ENCODE measurements at places on chromosomes 5 and 9.

- DNase-seq, result no peak
Measured at GRCh38 chr9:134594078-134594941, 47.3 kb upstream of the COL5A1 start.

DNA sequence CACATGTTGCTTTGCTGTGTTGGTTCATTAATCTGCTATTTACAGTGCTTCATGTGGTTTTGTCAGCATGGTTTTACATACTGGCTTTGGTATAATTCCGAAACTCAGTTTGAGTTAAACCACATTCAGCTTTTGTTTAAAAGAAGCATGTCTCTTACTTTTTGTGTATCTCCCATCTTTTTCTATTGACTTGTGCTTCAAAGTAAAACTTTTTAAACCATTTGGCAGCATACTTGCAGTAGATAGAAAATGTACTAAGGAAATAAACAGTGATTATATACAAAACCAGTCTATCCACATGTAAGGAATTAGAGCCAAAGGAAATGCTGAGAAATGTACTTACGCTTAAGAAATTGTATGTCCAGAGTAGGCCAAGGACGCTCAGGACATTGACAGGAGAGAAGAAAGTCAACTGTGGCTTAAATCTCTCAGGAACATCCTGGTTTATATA, 286.9 kb downstream of the ARHGEF28 start:
- no peak for DNase-seq

DNA sequence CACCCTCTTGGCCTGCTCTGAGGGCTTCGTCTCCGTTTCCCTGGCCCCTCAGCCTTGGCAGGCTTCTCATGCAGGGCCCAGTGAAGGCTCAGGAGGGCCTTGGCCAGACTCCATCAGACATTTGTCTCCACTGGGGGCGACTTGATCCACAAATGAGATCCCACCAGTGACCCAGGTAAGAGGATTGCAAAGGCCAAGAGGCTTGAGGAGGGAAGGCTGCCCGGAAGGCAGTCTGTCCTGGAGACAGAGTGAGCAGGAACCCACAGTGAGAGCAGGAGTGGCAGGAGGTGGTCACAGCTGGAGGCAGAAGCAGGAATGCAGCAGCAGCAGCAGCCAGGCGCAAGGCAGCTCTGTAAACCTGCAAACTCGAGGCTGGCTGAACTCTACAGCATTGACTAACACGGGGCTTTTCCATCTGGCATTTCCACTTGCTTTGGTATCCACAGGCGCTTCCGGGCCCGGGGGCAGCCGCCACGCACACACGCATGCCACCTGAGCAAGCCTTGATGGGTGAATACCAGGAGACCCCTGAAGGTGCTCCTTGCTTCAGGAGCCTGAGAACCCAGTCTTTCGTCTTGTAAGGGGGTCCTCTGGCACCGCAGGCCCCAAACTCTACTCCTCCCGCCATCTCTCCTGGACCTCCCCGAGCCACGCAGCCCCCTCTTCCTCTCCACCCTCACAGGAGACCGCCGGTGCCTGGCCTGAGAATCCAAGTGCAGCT, 14.7 kb downstream of the MGAT1 start:
- DNase-seq, result no peak

DNA sequence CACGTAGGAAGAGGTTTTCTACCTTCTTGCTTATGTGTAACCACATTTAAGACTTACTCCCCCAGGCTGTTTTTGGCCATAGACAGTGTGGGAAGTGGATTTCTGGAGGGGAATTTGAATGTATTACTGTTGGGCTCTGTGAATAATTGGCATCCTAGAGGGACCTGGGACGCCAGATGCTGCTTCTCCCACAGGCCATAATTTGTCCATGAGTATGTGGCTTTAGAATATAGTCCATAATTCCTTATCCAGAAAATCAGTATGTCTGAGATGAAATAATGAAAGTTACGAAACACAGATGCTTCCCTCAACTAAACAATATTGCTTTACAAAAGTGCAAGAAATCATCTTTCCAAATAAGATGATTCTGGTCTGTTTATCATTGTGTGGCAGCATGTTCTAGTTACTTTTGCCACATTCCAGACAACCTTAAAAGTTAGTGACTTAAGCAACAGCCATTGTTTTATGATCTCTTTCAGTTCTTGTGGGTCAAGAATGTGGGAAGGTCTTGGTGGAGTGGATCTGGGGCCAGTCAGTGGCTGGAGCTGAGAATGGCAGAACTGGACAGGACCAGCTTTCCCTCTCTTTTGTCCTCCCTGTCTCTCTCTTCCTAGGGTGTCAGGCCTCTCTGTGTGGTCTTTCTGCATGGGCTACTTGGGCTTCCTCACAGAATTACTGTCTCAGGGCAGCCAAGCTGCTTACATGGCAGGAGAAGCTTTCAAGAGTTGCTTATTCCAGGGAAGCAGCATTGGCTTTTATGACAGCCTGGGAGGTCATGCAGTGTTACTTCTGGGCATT, 79.4 kb downstream of the FBXL7 start:
- no peak for DNase-seq

GRCh38 chr5:178125253-178125906, 5.4 kb upstream of the RMND5B start:
- no peak for DNase-seq

- no peak for DNase-seq
Measured at GRCh38 chr9:87499424-87500017, 1.9 kb downstream of the DAPK1 start.

GRCh38 chr5:62041156-62041756, 264.8 kb upstream of the KIF2A start:
- no peak for DNase-seq

DNA sequence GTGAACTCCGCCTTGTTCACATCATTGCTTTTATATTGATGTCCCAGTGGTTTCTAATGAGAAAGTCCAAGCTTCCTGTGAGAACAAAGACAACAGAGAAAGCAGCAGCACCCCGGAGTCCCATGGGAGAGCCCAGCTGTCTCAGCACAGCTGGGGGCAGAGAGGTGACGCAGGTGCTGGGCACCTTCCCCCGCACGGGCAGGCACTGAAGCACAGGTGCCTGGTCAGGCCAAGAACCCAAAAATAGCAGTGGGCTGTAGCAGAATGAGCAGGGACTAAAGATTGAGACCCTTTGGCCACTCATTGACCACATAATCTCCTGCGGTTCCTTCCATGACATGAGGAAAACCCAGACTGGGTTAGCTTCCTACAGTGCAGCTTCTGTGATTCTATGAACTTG, 18.8 kb downstream of the SRD5A1 start:
- DNase-seq, result no peak

DNA sequence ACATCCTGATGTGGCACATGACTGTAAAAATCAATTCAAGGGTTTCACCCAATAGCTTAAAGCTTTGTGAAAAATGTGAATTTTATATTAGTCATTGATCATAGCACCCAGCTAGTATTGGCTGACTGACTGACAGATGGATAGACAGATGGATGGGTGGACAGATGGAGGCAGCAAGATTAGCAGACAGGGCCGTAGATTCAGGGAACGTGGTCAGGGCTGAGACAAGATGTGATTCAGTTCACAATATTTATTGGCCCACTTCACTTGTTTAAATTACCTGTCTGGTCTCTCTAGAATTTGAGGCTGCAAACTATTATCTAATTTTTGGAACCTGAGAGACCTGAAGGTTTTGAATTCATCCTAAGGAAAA, 12.0 kb upstream of the PCSK5 start:
- DNase-seq, result no peak

GRCh38 chr9:83934569-83935275, 13.5 kb upstream of the KIF27 start:
- DNase-seq, result peak; percentile 77

DNA sequence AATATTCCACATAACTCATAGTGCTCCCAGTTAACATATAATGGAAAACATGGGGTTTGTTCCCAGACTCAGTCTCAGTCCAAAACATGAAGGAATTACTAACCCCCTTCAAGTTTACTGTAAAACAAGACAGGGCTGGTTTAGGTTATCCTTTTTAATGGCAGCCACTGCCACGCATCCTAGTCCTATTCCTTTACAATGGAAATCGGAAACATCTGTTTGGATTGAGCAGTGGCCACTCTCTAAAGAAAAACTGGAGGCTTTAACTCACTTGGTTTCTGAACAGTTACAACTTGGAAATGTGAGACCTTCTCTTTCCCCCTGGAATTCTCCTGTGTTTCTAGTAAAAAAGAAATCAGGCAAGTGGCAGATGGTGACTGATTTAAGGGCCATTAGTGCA, 609.9 kb upstream of the ACO1 start:
- DNase-seq, result no peak

DNA sequence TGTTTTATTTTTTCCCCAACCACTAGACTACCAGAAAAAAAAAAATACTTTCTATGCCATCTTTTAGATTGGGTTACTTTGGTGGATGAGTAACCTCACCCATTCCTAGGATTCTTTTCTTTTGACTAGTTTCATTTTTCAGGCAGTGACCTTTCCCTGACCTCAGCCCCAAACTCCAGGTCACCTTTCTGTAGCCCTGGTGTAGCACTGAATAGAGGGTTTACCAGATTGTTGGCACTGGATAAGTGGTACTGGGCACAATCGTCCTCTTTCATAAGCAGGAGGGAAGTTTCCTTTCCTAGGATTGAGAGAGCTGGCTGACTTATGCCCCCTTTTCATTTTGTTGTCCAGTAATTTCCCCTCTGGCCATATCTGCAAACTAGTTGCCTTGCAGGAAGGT, 169.4 kb upstream of the TMEM161B start:
- DNase-seq, result peak; percentile 77

GRCh38 chr9:107142896-107143603, 140.0 kb upstream of the RAD23B start:
- DNase-seq, result no peak

- no peak for DNase-seq
Measured at GRCh38 chr5:180059326-180059725, 12.2 kb downstream of the RNF130 start.

DNA sequence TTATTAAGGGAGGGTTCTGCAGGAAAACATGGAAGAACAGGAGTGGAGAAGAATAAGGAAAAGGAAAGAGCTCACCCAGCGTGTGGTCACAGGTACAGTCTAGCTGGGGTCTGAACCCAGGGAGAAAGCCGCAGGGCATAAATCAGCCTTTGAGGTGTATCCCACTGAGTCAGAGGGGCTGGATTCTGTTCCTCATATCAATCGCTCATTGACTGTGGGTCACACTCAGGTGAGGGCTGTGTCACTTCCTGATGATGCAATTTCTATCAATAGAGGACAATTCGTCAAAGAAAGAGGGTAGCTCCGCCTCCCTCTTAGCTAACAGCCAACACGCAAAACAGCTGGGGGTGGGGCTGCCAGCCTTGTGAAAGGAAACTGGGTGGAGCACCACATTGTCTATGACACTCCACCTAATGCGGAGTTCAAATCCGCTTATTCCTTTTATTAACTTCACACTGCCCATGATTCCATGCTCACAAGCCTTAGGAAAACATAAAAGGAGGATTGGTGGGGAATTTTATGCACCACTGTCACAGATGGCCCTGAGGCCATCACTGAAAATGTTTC, 176.2 kb downstream of the ICE1 start:
- DNase-seq, result peak; percentile 73

DNA sequence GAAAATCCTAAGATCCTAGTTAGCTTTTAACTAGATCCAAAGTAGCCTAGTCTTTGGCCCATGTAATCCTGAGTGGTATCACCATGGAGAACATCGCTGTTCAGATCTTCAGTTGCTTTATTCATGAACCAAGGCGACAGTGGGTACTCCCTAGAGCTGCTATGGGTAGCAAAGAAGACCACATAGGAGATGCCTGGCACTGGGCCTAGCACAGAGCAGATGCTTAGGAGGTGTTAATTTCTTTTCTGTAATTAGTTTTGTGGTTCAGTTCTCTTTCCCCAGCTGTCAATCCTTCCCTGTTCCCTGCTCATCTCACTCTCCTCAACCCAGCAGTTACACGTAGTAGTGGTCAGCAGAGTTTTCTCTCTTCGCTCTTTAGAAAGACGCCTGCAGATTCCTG, 9.3 kb downstream of the CAST start:
- no peak for DNase-seq

DNA sequence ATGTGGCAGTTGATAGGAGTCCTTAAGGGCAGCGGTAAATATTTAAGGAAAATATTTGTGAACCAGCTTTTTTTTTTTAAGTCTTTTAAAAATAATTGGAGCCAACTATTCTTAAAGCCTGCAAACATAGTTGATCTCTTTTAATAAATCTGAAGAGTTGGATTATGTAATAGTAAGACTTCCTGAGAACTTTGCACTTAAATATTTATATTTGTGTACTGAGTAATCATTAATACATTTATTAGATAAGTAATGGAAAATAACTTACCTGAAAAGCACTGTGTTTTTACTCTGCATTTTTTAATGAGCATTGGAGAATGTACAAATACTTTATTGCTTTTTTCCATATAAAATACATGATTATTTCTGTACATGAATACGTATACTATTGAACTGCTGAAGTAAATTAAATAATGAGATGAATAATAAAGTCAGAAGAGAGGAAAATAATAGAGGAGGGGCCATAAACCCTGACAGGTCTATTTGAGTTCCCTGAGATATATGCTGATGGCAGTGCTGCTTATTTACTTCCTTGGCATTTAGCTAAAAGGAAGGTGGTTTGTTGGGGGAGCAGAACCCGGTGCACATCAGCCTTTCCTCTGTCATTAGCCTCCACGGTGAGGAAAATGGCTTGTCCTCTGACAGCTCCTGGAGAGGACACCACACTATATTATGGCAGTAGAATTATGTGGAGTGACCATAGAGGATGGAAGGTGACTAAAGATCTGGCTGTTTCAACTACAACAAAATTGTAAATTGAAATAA, 148.0 kb downstream of the ZSWIM6 start:
- no peak for DNase-seq

- DNase-seq, result peak; percentile 60
Measured at GRCh38 chr9:130461218-130461630, 16.5 kb downstream of the ASS1 start.

DNA sequence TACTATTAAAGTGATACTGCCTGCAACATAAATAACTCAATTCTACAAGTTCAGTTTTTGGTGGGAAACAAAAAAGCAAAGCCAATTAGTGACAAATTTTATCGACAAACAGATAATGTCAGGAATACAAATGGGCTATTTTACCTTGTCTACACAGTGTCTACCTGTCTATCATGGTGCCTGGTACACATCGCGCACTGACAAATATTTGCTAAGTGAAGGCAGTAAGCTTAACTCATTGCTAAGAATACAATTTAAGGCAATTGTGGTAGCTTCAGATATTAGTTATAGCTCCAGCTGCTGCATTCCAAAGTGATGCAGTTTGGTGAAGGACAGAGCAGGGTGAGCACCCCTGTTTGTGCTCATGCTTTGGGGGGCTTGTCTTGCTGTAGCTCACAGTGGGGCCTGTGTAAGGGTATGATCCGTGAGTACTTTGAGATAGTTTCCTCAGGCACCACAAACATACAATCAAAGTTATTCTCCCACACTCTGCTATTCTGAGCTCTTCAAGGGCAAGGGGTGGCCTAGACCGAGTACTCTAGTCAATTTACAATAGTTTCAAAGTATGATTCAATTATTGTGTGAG, 24.7 kb downstream of the ELL2 start:
- no peak for DNase-seq

- no peak for DNase-seq
Measured at GRCh38 chr9:68698943-68699509, 6.0 kb upstream of the PIP5K1B start.
